Activated CD4-positive, alpha-beta T cell treated with anti-CD3 and anti-CD28 coated beads for 48 hours (primary cell): ENCODE measurements at places on chromosomes 12 and 14.

- peak; percentile 93 for DNase-seq
Measured at GRCh38 chr12:569803-570434, 93.3 kb downstream of the NINJ2 start.

DNA sequence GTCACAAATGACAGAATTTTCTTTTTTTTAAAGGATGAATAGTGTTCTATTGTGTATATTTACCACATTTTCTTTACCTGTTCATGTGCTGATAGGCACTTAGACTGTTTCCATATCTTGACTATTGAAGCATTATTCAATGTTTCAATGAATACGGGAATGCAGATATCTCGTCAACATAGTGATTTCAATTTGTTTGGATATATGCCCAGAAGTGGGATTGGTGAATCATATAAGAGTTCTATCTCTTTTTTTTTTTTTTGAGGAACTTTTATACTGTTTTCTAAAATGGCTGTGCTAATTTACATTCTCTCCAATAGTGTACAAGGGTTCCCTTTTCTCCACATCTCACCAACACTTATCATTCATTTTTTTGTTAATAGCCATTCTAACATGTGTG, 97.9 kb upstream of the FAR2 start:
- DNase-seq, result no peak

DNA sequence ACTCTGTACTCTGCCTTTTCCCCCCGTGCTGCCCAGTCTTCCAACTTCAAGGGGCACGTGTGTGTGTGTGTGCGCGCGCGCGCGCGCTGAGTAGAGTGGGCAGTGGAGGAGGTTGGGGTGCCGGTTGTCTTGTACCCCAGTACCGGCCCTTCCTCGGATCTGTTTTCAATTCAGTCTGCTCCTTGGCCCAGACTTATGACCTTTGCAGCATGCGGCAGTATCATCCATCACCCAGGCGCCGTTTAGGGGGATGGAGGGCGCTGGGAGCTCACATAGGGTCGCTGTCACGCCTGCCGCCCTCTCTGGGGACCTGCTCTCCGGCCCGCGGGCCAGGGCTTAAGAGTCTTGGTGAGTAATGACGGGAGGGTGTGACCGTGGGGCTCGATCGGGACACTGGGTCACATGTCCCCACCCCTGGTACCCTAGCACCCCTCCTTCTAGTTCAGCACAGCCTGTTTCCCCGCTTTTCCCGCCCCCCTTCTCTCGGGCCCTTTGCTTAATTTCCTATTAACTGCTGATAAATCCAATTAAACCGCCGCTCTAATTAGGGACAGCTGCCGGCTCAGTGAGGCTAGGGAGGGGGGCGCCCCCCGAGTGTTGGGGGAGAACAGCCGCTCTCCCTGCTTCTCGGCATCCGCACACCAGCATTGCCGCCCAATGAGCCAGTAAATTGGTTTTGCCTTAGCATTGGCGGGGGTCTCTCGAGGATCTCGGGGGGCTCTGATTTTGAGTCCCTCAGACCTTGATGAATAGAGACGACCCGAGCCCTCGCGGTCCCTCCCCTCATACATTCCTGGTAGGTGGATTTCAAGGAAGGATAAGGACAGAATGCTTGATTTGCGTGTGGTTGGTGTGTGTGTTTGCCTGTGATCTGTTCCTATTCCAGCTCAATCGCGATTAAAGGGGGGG, 9.3 kb downstream of the STAC3 start:
- DNase-seq, result no peak

GRCh38 chr14:101521473-101521915, 39.8 kb upstream of the DIO3 start:
- no peak for DNase-seq

GRCh38 chr14:106422066-106422465, 895.7 kb downstream of the TMEM121 start:
- no peak for DNase-seq

- no peak for DNase-seq
Measured at GRCh38 chr12:123643911-123644310, 10.3 kb downstream of the GTF2H3 start.

GRCh38 chr12:8466241-8466640, 10.5 kb downstream of the CLEC6A start:
- no peak for DNase-seq

- DNase-seq, result no peak
Measured at GRCh38 chr14:58836303-58836974, 198.7 kb downstream of the DACT1 start.

DNA sequence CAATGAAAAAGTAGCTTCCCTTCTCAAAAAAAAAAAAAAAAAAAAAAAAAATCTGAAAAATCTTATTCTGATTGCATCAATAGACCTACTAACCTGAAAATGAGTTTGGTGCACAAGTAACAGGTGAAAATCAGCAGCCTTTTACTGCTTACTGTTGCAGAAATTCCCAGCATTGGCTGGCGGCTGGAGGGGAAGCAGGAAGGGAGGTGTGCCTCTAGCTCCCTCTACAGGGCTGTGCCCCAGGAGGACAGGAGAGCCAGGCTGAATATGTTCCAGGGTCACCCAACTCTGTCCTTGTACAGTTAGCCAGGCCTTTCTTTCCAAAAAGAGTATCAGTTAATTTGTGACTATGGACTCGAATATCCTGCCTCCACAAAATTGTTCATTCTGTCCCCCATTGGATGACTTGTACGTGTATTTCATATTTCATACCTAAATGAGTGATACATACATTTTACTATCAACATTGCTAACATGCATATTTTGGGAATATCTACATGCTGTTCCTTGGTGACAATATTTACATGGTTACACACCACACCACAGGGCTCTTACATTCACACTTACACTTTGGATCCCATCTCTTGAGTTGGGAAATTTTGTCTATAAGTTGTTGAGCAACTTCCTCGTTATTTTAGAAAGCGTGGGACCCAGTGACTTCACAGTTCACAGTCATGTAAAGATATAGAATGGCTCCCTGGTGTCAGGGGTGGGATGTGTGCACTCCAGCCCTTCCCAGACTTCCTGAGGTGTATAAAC, 124.8 kb downstream of the SAMD4A start:
- peak; percentile 71 for DNase-seq
